NCI-H1694 (cell line): ENCODE measurements at places on chromosomes 13 and 19.

DNA sequence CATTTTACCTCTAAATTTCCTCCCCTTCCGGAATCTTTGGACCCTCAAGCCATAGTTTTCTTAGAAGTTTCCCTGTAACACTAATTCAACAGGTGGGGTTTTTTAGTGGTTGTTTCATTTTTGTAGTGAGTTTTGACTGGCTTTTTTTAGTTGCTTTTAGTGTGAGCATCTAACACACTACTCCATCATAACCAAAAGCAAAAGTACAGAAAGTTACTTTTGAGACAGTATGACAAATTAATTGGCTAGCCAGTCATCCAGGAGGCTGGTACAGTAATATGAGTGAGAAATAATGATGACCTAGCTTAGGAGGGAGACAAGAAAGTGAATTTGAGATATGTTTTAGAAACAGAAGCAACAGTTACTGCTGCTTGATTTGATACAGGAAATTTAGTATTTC, 71.5 kb downstream of the DNAJC15 start:
- no peak for DNase-seq

DNA sequence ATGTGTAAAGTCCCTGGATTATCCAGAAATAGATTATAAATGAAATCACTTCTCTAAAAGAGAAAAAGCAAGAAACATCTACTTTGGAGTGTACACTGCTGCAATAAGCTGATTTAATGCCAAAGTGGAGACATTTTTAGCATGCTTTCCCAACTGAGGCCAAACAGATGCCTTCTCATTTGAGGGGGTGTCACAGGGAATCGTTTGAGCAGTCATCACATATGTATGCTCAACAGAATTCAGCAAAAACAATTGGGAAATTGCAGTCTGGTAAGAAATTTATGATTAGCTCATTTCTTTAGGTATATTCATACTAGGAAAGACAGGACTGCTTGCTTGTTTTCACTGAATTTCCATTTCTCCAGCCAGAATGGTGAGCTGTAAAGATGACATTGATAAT, 27.3 kb upstream of the TPP2 start:
- no peak for DNase-seq

GRCh38 chr19:15317392-15318071, 14.8 kb downstream of the BRD4 start:
- no peak for DNase-seq

DNA sequence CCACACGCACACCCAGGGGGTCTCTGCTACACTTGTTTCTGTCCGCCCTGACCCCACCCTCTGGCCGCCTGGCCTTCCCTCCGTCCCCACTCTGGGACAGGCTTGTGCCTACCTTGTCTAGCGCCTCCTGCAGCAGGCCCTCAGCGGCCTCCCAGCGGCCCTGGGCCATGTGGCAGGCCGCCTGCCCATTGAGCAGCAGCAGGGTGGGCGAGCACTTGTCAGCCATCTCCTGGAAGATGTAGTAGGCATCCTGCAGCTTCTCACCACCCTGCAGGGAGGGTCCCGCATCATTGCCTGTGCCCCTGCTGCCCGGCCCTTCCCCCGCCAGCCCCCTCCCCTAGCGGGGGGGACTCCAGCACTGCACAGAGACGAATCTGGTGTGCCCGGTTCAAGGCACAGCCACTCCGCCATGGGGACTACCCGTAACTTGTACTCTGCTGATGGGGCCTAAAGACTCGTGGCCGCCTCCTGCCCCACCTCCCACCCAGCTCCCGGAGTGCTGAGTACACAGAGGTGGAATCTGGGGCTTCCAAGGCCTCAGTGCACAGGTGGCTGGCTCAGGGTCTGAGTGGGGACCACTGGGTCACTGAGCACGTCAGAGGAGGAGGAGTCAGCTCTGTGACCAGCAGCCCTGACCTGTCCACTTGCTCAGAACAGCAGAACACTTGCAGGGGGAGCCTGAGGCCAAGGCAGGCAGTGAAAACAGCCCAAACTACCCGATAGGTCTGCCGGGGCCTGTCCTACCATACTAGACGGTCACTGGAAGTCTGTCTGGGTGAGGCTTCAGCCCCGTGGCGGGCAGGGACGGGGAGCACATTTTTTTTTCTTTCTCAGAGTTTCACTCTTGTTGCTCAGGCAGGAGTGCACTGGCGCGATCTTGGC, 7.4 kb upstream of the CERS1 start:
- no peak for DNase-seq
